Activated B cell treated with CpG ODN at 0.5 μM for 24 hours (primary cell): ENCODE measurements at places on chromosomes 12 and 14.

DNA sequence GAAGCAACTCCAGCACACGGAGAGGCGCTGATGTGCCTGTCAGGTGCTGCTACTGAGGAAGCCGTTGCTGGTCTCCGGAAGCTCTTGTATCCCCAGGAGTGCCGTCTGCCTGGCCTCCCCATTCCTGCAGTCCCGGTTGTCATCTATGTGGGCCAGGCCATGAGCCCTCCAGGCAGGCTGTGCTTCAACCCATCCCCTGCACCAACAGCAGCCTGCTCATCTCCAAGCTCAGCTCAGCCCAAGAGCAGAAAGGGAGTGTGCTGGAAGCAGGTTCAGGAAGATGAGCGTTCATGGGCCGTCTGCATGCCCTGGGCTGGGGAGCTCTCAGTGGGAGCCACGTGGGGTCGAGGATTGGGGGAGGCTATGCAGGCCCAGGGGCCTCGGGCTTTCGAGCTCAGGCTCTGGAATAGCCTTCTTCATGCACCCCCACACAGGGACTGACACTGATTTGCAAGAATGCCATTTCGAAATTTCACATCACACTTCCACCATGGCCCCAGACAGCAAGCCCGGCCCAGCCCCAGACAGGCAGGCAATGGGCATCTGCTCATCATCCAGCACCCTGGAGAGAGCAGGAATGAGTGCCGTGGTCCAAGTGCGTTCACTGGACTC, 164.5 kb downstream of the KIF26A start:
- no peaks in the 10 kb centered on the region for H3K36me3 ChIP-seq
- no peaks in the 10 kb centered on the region for H3K4me1 ChIP-seq
- no peaks in the 10 kb centered on the region for H3K27me3 ChIP-seq
- H3K4me3 ChIP-seq, result no peak overlapping the region
- no peak overlapping the region for H3K27ac ChIP-seq

- peak within 1 kb of the TSS; percentile 84 for H3K4me3 ChIP-seq
- H3K27me3 ChIP-seq, result peaks cover 37% of the 10 kb centered on the region
- H3K27ac ChIP-seq, result peak within 1 kb of the TSS; percentile 24
- no peaks in the 10 kb centered on the region for H3K36me3 ChIP-seq
Measured at GRCh38 chr12:93571925-93572711, at the start of gene SOCS2. SOCS2 (plus strand) TSS chr12:93572675; CDS start chr12:93572898, 223 bp downstream.

DNA sequence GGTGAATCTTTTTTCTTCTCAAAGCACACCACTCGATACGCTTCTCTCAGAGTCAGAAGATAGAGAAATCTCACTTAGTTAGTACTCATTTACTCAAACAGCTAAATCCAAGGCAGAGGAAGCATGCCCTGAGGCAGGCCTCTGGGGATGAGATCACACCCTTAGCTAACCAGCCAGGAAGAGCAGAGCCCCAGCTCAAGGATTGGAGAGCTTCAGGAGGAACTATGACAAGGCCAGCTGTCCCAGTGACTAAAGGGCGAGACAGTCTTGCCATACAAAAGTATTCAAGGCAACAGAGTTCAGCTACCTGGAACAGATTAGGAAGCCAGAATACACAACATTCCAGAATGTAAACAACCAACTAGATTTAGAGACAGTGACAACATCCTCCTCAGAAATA, 197.7 kb upstream of the CCDC196 start:
- H3K4me1 ChIP-seq, result no peaks in the 10 kb centered on the region
- H3K36me3 ChIP-seq, result no peaks in the 10 kb centered on the region
- DNase-seq, result no peak
- H3K4me3 ChIP-seq, result no peak overlapping the region
- H3K27ac ChIP-seq, result no peak overlapping the region
- peaks cover 4% of the 10 kb centered on the region for H3K27me3 ChIP-seq

DNA sequence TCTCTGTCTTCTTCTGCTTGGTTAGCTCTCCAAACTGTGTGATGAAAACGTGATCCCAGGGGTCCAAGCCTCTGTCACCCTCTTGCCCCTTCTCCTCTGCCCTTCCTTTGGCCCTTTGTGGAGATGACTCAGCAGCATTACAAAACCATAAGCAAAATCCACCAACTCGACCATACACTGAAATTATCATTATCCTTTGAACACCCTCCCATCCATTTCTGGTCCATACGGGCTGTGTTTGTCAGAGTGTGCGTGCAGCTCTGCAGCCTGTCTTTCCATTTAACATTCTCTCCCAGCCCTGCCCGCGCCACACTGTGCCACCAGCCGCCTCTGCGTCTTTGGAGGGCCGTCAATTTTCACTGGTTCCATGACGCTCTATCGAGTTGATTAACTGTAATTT, 69.2 kb downstream of the SLC25A47 start:
- H3K36me3 ChIP-seq, result peaks cover 7% of the 10 kb centered on the region
- no peak overlapping the region for H3K27ac ChIP-seq
- H3K4me3 ChIP-seq, result no peak overlapping the region
- no peaks in the 10 kb centered on the region for H3K4me1 ChIP-seq
- DNase-seq, result no peak
